ENCODE measurements at places on chromosomes 6 and 20. TPM values are rescaled to one million over a fixed set of nuclear protein-coding genes. Genes with fewer than 3 reads are reported as not detected.

The ARFGEF3 gene
- total RNA-seq, result 5.6 TPM

The MYL9 gene
- total RNA-seq, result 382 TPM

The FAM50B gene
- not detected for total RNA-seq

The FAM209B gene
- total RNA-seq, result not detected

The SLC35D3 gene
- total RNA-seq, result 2.3 TPM

The OR5V1 gene
- total RNA-seq, result not detected

The MDFI gene
- not detected for total RNA-seq

The ZNFX1 gene
- 34.7 TPM for total RNA-seq

The CCHCR1 gene
- 43.2 TPM for total RNA-seq

The TFAP2C gene
- total RNA-seq, result 25.3 TPM

The CCN2 gene
- 13.8 TPM for total RNA-seq

The FAM217A gene
- total RNA-seq, result not detected

The C20orf144 gene
- 0.51 TPM for total RNA-seq

The SLC35B3 gene
- total RNA-seq, result 41.3 TPM

Data from Caco-2 (cell line).